ENCODE measurements at places on chromosomes 16 and 17.

DNA sequence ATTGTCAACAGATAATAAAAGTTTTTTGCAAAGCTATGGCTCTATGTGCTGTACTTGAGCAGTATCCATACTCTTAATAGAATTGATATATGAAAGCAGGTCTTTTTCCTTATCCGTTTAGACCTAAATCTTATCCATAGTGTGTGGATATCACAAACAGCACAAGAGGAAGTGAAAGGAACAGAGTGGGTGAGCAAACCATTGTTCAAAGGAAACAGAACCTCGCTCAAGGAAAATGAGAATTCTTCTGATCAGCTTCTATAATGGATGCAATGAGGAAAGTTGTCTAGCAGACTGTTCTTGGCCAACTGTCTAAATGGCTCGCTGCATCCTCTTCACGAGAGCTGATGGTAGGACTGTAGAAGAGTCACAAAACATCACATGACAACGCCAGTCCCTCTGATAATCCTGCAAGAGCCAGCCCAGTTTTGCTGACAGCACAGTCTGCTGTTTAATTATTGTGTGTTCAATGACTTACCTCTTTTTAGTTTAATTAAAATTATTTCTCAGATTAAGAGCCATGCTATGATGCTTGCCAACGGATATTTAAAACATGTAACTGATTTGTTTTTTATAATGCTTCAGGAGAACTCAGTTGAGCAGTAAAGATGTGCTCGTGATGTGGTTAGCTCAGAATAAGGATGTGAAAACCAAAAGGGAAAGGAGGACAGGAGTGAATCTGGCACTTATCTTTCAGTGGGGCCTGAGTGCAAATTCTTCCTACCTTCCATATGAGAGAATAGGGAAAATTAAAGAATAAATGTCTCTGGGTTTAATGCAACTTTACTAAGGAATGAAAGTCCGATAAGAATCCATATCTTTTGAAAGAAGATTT is 38.5 kb downstream of the WWOX start:
- DNase-seq: no peak

- DNase-seq: no peak
These were observed 107.5 kb upstream of the ZNF750 start for GRCh38 chr17:82947051-82947991.

GRCh38 chr17:42346481-42346880 is 41.8 kb downstream of the STAT3 start:
- DNase-seq: no peak

DNA sequence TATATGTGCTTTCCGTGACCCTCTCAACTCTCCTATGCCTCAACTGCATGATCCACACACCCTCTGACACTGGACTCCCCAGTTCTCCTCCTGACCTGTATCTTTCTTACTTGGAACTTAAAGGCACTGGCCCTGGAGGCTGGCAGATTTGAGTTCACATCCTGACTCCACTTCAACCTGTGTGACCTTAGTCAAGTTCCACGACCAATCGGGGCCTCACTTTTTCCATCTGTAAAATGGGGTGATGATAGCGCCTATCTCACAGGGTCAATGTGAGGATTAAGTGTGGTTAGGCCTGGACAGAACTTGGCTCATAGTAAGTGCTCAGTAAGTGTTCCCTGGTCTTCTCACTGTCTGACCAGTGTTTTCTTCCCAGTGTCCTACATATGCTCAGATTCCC is 25.1 kb downstream of the MARF1 start:
- DNase-seq: no peak

GRCh38 chr17:61625564-61625963 is 34.5 kb upstream of the NACA2 start:
- no peak for DNase-seq

- no peak for DNase-seq
These were observed 19.8 kb downstream of the TMEM94 start for GRCh38 chr17:75476271-75476671.

- no peak for DNase-seq
These were observed 75.5 kb downstream of the CMIP start for GRCh38 chr16:81520151-81520470.

DNA sequence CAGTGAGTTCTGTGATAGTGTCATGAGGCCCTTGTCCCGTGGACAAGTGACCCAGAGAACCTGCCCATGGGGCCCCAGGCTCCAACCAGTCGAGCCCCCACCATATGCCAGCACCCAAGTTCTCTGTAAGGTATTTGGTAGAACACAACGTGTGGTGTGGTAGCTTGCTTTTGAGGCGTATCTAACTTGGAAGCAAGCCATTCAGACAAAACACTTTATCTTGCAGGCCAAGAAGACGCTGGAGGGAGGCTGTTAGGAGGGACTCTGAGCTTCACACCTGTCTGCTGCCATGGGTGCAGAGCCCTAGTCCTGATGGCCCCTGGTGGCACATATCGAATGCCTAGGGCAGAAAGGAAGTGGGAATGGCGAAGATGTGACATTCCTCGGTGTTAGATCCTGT is 1.6 kb downstream of the NDUFAF8 start:
- no peak for DNase-seq
